ENCODE measurements at places on chromosomes 4 and X. TPM values are rescaled to one million over a fixed set of nuclear protein-coding genes. Genes with fewer than 3 reads are reported as not detected.
A peak's percentile ranks its signal among the peaks of the same experiment; 100 is the strongest.

Gene SYP
- total RNA-seq = 9.1 TPM

Gene FAAH2
- 11.4 TPM for total RNA-seq

Gene BMPR1B
- 1.0 TPM for total RNA-seq

Gene SHROOM4
- 7.9 TPM for total RNA-seq

Gene NCAPG
- 40.9 TPM for total RNA-seq

GRCh38 chr4:79959652-79960051, 113.4 kb downstream of the ANTXR2 start:
- H3K27ac ChIP-seq = no peak overlapping the region
- no peaks in the 10 kb centered on the region for H3K36me3 ChIP-seq
- peak; percentile 6 for DNase-seq
- H3K4me3 ChIP-seq = no peak overlapping the region

DNA sequence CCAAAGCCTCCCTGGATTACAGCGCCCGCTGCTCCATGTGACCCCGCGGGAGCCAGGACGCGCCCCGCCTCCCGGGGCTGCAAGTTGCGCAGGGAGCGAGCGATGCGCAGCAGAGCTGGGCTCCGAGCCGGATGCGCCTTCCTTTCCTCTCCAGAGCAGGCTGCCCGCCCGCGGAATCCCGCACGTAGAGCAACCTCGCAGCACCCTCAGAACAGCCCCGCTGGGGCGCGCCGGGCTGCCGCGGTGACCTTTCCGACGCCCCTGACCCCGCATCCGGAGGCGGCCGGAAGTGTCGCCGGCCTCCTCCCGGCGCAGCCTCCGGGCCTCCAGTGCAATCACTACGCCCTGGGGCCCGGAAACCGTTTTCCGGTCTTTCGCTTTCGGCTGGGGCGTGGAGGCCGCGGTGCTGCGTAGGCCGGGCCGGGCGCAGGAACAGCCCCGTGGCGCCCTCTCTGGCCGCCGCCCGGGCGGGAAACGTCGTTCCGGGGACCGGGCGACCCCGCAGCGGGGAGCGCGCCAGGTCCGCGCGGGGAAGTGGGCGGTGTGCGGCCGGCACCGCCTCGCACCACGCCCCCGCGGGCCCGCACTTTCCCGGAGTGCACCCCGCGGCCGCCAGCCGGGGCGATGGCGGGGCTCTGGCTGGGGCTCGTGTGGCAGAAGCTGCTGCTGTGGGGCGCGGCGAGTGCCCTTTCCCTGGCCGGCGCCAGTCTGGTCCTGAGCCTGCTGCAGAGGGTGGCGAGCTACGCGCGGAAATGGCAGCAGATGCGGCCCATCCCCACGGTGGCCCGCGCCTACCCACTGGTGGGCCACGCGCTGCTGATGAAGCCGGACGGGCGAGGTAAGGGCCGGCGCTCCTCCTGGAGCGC, at the start of gene CYP4V2:
CYP4V2 (plus strand) TSS at position 368 of the 866 bp plus-strand sequence; CDS start at position 625, 257 bp downstream.
- no peaks in the 10 kb centered on the region for H3K36me3 ChIP-seq
- peak; percentile 88 for DNase-seq
- peak within 1 kb of the TSS; percentile 89 for H3K27ac ChIP-seq
- no peaks in the 10 kb centered on the region for H3K27me3 ChIP-seq
- H3K4me3 ChIP-seq = peak within 1 kb of the TSS; percentile 77

GRCh38 chr4:108458681-108459080, 161.7 kb upstream of the RPL34 start:
- H3K27ac ChIP-seq = no peak overlapping the region
- no peaks in the 10 kb centered on the region for H3K4me1 ChIP-seq
- no peaks in the 10 kb centered on the region for H3K27me3 ChIP-seq
- no peaks in the 10 kb centered on the region for H3K36me3 ChIP-seq

DNA sequence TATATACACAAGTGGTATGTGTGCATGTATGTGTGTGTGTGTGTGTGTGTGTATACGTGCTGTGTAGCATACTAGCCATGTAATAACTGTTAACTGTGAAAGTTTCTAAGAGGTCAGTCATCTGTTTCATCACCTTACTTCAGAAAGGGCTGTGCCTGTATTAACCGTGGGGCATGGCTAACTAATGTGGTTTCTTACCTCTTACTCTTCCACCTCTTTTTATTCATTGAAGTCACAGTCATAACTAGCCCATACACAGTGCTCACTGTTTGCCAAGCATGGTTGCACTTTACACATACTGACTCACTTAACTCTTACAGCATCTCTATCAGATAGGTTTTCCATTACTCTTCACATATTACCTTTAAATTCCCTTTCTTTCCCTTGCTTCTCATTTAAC, 23.7 kb upstream of the LRAT start:
- no peak overlapping the region for H3K4me3 ChIP-seq
- peaks cover 41% of the 10 kb centered on the region for H3K4me1 ChIP-seq
- H3K36me3 ChIP-seq = no peaks in the 10 kb centered on the region
- H3K27ac ChIP-seq = no peak overlapping the region
- no peaks in the 10 kb centered on the region for H3K27me3 ChIP-seq

DNA sequence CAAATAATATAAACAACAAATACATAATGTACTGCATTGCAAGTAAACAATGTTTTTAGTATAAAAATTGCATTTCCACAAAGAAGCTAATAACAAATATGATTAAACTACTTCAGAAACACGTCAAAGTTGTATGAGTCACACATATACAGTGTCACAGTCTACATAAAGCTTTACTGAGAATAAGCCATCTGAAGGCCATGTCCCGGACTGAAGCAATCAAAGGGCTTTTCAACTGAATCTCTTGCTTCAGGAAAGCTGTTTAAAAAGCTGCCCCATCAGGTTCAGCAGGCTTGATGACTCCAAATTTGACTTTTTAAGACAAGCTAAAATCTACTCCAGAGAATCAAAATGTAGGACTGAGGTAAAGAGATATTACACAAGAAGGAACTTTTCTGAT, 1476.8 kb downstream of the ADGRL3 start:
- DNase-seq = no peak
- no peak overlapping the region for H3K27ac ChIP-seq
- H3K36me3 ChIP-seq = no peaks in the 10 kb centered on the region
- H3K27me3 ChIP-seq = no peaks in the 10 kb centered on the region
- H3K4me3 ChIP-seq = no peak overlapping the region

- DNase-seq = peak; percentile 39
- H3K4me1 ChIP-seq = peaks cover 24% of the 10 kb centered on the region
- peak overlapping the region; percentile 64 for H3K4me3 ChIP-seq
- H3K36me3 ChIP-seq = no peaks in the 10 kb centered on the region
- peaks cover 50% of the 10 kb centered on the region for H3K27me3 ChIP-seq
These were observed 55.8 kb upstream of the BCOR start for GRCh38 chrX:40153345-40154249.

GRCh38 chr4:147367891-147368290, 113.0 kb upstream of the EDNRA start:
- no peaks in the 10 kb centered on the region for H3K27me3 ChIP-seq
- H3K4me3 ChIP-seq = no peak overlapping the region
- no peak for DNase-seq
- no peaks in the 10 kb centered on the region for H3K4me1 ChIP-seq
- no peaks in the 10 kb centered on the region for H3K36me3 ChIP-seq
- H3K27ac ChIP-seq = no peak overlapping the region

- peak; percentile 41 for DNase-seq
- H3K4me3 ChIP-seq = peak overlapping the region; percentile 76
- H3K4me1 ChIP-seq = peaks cover 12% of the 10 kb centered on the region
- H3K27ac ChIP-seq = no peak overlapping the region
These were observed 494 bp downstream of the SPOCK3 start for GRCh38 chr4:167233685-167234315.

GRCh38 chr4:182640932-182641331, 276.3 kb downstream of the DCTD start:
- no peak overlapping the region for H3K27ac ChIP-seq
- no peak for DNase-seq
- no peaks in the 10 kb centered on the region for H3K27me3 ChIP-seq
- no peaks in the 10 kb centered on the region for H3K4me1 ChIP-seq
- no peaks in the 10 kb centered on the region for H3K36me3 ChIP-seq
- H3K4me3 ChIP-seq = no peak overlapping the region

DNA sequence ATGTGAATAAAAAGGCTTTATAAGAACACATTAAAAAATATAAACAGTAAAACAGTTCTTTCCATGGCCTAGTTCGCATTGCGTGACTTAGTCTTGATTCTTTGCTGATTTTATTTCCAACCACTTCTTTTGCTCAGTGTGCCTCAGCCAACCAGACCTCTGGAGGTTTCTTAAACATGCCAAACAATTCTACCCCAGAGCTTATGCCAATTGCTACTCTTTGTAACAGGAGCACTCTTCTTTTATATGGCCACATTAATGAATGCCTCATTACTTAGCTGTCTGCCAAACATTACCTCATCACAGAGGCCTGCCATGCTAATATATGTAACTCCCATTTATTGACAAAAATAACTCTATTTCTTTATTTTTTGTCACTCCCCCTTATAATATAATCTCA, 202.3 kb downstream of the NDST4 start:
- no peaks in the 10 kb centered on the region for H3K27me3 ChIP-seq
- no peaks in the 10 kb centered on the region for H3K36me3 ChIP-seq
- no peak overlapping the region for H3K27ac ChIP-seq
- no peak for DNase-seq

DNA sequence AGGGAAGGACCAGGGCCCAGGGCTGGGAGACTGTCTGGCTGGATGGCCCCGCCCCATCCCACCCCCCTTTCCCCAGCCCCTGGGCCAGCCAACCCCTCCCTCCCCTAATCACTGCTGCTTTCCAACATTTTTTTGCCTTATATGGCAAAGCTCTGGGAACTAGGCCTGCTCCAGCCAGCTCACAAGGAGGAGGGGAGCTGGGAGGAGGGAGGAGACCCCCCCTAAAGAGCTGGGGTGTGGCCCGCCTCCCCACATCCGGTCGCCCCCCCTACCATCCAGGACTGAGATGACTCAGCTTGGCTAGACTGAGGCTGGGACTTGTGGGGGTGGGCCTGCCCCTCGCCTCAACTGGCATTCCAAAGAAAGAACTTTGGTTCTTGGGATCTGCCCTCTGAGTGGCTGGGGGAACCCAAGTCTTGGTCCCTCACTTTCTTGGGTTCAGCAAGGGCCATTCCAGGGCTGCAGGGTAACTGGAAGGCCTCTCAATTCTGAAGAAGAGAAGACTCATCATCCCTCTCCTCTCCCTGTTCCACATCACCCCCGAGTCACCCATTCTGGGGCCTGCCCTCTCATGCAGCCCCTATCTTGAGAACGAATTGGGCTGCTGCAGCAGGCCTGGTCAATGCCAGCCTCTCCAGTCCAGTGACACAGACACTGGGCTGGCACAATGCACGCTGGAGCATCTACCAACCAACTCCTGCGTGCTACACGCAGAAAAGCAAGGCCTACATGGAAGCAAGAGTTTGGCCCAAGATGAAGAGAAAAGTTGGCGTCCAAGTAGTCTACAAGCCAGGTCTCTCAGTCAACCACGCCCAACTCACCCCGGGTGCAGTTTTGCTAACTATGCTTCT, 4.8 kb downstream of the FLNA start:
- H3K36me3 ChIP-seq = no peaks in the 10 kb centered on the region
- no peaks in the 10 kb centered on the region for H3K27me3 ChIP-seq
- DNase-seq = peak; percentile 82
- H3K4me3 ChIP-seq = peak overlapping the region; percentile 84

DNA sequence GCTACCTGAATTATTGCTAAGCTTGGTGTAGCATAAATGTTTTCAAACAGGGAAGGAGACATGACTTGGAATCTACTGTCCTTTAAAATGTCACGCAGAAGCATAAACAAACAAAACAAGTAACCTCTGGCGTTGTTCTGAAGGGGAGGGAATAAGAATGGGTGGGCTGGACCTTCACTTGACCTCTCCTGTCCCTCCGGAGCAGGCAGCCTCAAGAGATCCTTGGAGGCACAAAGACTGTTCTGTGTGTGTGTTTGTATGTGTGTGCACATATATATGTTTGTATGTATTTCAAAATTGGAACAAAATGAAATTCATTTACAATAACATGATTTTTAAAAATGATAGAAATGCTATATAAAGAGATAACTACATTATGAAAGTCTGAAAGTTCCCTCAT, 91.3 kb upstream of the DCLK2 start:
- H3K4me1 ChIP-seq = peaks cover 9% of the 10 kb centered on the region
- H3K36me3 ChIP-seq = no peaks in the 10 kb centered on the region

GRCh38 chrX:6029014-6029413, 199.7 kb downstream of the NLGN4X start:
- H3K4me3 ChIP-seq = no peak overlapping the region
- H3K36me3 ChIP-seq = no peaks in the 10 kb centered on the region
- no peaks in the 10 kb centered on the region for H3K27me3 ChIP-seq
- peak overlapping the region; percentile 89 for H3K27ac ChIP-seq

GRCh38 chrX:24479924-24480323, 14.8 kb downstream of the PDK3 start:
- H3K4me3 ChIP-seq = no peak overlapping the region
- H3K36me3 ChIP-seq = no peaks in the 10 kb centered on the region
- no peaks in the 10 kb centered on the region for H3K27me3 ChIP-seq

DNA sequence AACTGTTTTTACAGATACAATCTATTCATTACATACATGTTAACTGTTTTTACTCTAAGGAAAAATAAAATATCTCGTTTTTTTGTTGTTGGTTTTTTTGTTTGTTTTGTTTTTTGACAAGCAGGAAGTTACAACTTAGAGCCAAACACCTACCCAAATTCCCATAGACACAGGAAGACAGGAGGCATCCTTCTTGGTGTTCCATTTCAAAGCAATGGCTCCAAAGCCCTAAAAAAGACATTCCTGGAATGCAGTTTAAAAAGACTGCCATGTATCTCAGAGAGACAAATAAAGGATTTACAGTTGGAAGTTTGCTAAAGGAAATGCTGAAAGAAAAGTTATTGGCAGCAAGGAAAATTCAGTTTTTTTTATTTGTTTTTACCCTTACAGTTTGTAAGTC, 16.7 kb downstream of the ETFDH start:
- H3K36me3 ChIP-seq = no peaks in the 10 kb centered on the region
- peak overlapping the region; percentile 27 for H3K27ac ChIP-seq
- no peak overlapping the region for H3K4me3 ChIP-seq

- no peaks in the 10 kb centered on the region for H3K4me1 ChIP-seq
- no peak overlapping the region for H3K27ac ChIP-seq
- no peaks in the 10 kb centered on the region for H3K27me3 ChIP-seq
- no peak for DNase-seq
These were observed 334.4 kb downstream of the SPRY1 start for GRCh38 chr4:123731035-123731434.

DNA sequence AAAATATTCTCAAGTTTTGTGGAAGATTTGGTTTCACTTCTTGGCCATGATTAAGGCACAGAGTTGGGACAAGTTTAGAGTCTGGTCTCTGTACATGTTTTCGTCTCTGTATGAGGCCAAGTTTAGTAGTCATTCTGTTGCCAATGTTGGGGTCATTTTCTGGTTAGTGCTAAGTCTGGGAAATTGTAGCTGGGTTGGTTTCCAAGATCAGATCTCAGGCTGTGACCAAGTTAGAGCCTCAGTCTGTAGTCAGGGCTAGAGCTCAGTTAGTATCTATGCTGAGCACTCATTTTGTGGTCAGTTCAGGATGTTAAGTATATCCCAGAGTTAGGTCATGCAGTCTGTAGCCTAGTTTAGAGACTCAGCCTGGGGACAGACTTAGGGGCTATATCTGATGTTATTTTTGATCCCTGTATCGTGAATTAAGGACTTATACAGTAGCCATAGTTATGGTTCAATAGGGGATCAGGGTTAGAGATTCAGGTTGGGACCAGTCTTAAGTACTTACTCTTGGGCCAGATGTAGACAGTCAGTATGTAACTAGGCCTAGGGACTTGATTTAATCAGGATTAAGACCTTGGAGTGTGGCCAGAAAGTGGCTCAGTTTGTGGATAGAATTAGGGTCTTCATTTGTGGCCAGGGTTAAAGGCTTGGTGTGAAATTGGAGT, 6.6 kb upstream of the ENOX2 start:
- H3K4me3 ChIP-seq = no peak overlapping the region
- no peaks in the 10 kb centered on the region for H3K27me3 ChIP-seq
- H3K36me3 ChIP-seq = no peaks in the 10 kb centered on the region
- no peaks in the 10 kb centered on the region for H3K4me1 ChIP-seq
- no peak overlapping the region for H3K27ac ChIP-seq
